Activated T-cell treated with anti-CD3 and anti-CD28 coated beads for 1 hour (primary cell): ENCODE measurements at places on chromosomes 7 and 10.

GRCh38 chr7:24718977-24719491 lies 38.2 kb downstream of the GSDME start:
- no peak for DNase-seq

DNA sequence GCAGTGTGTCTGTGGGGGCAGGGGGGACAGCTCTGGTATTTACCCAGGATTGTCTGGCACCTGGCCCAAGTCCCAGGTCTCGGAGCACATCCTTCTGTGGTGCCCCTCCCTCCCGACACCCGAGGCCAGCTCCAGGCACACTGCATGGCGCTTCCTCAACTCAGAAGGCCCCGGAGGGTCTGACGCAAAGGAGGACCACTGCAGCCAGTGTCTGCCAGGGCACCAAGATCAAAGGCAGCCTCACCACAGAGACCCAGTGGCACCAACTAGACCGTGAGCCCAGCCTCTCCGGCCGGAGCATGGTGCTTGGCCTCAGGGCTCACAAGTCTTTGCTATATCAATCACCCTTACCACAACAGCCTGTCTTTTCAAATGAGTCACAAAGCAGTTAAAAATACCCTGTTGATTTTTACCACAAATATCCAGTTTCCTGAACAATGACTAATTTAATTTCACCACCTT lies 99.3 kb upstream of the DDC start:
- DNase-seq = no peak

DNA sequence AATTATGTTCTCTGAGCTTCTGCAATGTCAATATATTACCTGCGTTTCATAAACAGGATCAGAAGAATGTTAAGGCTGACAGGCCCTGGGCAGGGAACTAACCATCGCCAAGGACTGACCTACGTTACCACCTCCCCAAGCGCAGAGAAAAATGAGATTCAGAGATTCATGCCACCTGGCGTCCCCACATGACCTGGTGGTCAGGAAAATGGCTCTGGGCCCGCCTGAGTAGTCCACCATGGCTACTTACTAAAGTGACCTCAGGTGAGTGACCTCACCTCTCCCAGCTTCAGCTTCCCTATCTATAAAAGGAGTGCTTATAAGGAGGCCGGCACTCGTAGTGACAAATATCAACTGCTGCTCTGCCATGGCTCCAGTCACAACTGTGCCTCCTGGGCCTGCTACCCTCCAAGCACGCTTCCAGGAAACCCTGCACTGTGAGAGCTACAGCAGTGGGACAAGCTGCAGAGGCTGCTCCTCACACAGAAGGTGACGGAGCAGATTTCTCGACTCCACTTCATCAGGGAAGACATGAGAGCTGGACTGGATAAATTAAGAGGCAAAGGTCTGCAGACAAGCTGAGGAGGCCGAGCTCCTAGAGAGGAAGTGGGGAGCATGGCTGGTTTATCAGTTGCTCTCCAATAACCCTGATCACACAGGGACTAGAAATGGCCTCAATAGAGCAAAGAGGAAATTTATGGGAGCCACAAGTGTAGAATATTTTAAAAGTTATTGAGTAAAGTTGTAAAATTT lies 103.0 kb downstream of the RNF216 start:
- no peak for DNase-seq

- no peak for DNase-seq
Measured at GRCh38 chr7:1514995-1515401, 10.8 kb upstream of the INTS1 start.

DNA sequence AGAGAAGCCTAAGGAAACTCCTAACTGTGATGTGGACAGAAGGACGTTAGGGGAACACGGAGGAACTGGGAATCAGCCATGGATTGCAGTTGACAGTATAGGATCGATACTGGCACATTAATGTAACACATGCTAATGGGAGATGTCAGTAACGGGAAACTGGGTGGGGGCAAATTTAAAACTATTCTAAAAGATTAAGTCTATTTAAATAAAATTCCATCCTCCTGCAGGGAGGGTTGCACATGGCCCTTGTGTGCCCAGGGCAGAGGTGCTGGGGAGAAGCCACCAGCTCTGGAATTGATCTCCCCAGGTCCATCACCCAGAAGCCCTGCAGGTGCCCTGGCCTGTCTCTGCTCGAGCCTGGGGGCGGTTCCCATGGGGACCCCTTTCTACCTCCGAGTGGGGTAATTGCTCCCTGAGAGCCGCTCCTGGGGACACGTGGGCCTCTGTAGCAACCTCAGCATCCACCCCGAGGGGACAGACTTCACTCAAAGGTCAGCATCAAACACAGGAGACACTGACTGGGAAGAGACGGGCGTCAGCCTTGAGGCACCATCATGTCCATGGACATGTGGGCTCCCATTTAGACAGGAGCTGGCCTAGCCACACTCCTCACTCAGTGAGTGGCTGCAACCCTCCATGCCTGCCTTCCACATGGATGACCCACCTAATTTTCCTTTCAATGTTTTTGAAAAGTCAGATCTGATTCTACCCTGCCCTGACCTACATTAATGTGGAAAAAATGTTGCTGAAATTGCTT lies 21.1 kb downstream of the SCART1 start:
- DNase-seq = no peak
